Activated T-helper 1 cell treated with anti-CD3 and anti-CD28 coated beads, Interleukin-2, amount 50 U/mL, for 16 hours (primary cell): ENCODE measurements at places on chromosomes 7 and 10.

DNA sequence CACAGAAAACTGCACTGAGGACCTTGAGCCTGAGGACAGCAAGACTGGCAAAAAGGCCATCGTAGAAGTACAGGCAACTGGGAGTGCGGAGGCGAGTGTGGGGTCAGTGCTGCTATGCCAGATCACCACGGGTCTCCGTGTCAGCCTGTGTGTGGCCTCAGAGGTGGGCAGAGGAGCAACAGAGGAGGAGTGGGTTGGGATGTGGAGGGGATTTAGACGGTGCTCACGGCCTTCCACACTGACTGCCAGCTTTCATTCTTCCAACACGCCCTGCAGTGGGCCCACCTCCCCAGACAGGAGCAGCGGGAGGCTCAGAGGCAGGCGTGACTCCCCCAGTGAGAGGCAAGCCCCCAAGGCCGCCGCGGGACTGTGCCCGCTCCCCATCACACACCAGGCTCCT lies 17.0 kb upstream of the ZMIZ1 start:
- no peak for DNase-seq

DNA sequence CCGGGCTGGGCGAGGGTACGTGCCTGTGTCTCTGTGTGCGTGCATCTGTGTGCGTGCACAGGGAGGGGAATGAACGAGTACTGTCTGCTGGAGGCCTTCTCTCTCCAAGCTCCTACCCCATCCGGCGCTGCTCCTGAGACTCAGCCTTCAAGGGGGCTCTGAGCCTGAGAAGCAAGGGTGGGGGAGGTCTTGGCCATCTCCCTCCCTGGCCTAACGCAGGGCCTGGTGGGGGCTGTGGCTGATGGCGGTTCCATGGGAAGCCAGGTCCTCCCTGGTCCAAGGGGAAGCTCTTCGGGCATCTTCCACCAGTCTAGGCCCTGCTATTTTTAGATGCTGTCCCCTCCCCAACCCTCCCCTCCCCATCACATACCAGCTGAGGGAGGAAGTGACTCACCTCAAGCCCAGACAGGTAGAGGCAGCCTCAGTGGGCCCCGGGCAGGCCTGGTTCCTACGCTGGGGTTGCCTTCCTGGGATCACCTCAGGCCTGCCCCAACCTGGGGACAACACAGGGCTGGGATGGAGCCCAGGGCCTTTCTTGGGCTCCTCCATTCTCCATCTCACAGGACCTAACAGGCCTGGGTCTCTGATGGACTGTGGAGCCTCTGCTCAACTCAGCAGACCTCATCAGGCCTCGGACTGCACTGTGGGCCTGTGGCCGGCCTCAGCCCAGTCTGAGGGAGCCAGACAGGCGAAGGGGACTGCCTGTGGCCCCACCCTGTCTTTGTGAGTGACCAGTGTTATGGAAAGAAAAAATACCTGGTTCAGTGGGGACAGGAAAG lies 32.2 kb downstream of the DNAJB12 start:
- no peak for DNase-seq

DNA sequence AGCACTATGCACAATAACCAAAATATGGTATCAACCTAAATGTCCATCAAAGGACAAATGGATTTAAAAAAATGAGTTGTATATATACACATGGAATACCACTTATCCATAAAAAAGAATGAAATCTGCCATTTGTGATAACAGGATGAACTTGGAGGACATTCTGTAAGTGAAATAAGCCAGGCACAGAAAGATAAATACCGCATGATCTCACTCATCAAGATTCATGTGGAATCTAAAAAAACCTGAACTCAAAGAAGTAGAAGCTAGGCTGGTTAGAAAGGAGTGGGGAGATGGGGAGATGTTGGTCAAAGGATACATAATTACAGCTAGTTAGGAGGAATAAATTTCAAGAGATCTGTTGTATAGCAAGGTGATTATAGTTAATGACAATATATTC lies 17.3 kb upstream of the AOC1 start:
- DNase-seq = no peak

- no peak for DNase-seq
Measured at GRCh38 chr10:119326167-119326566, 118.8 kb downstream of the GRK5 start.

GRCh38 chr10:58052772-58053171 lies 214.9 kb downstream of the IPMK start:
- DNase-seq = no peak

GRCh38 chr10:110074298-110074697 lies 66.5 kb downstream of the ADD3 start:
- no peak for DNase-seq

DNA sequence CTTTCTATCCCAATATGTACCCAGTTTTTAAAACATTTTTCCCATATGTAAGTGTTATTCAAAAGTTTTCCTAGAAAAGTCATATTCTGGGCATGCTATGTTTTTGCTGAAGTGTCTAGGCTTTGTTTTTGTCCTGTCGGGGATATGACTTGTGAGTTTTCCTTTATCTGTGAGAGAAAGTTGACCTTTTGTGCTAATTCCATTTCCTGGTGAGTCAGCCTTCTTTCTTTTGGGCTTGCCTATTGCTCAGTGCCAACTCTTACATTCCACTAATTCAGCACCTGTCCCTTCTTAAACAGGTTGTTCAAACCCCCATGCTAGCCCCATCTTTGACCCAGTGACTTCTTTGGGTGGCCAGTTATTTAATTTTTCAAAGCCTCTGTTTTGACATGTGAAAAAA lies 146.2 kb downstream of the AHR start:
- no peak for DNase-seq
